ENCODE measurements at places on chromosomes 13 and 19.

GRCh38 chr19:36747750-36748149 lies 24.9 kb downstream of the ZNF850 start:
- no peak for DNase-seq

DNA sequence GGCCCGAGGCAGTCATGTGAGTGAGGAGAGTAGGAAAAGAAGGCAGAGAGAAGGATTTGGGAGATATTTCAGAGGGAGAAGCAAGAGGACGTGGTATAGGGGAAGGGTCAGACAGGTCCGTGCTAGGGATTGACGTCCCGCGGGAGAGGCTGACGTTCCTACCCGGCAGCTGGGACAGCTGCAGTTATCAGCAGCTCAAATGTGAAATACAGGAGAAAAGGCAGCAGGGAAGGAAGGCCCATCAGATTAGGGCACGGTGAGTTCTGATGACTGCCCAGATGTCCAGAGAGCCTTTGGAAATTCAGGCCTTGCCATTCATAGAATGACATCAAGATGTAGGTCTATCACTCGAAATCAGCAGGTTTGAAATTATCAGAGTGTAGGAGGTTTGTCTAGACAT lies 88.4 kb downstream of the IRS2 start:
- no peak for DNase-seq

GRCh38 chr19:18648973-18649315 lies 12.1 kb downstream of the KLHL26 start:
- DNase-seq: no peak

DNA sequence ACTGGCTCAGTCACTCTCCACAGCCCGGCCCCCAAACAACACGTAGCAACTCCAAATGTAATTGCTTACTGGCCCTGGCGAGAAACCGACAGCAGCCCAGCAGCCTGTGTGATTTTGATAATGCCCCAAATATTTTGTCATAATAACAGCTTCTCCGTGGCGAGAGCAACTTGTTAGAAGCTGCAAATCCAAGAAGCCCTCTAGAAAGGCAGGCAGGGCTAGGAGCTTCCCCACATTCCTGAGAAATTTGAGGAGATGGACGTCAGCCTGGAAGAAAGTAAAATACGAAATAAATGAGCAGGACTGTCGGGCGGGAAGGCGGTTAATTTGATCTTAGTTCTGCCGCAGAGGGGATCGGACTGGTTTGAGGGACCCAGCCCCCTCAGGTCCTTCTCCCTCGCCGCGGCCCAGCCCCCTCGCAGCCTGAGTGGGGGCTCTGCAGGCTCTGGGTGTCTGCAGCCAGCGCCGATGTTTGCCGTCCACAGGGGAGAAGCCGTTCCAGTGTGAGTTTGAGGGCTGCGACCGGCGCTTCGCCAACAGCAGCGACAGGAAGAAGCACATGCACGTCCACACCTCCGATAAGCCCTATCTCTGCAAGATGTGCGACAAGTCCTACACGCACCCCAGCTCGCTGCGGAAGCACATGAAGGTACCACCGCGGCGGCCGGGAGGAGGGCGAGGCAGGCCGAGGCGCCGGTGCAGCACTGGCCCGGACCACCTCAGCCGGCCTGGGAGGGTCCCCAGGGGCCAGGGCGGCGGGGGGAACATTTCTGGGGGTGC lies 3.1 kb downstream of the ZIC2 start:
- no peak for DNase-seq

DNA sequence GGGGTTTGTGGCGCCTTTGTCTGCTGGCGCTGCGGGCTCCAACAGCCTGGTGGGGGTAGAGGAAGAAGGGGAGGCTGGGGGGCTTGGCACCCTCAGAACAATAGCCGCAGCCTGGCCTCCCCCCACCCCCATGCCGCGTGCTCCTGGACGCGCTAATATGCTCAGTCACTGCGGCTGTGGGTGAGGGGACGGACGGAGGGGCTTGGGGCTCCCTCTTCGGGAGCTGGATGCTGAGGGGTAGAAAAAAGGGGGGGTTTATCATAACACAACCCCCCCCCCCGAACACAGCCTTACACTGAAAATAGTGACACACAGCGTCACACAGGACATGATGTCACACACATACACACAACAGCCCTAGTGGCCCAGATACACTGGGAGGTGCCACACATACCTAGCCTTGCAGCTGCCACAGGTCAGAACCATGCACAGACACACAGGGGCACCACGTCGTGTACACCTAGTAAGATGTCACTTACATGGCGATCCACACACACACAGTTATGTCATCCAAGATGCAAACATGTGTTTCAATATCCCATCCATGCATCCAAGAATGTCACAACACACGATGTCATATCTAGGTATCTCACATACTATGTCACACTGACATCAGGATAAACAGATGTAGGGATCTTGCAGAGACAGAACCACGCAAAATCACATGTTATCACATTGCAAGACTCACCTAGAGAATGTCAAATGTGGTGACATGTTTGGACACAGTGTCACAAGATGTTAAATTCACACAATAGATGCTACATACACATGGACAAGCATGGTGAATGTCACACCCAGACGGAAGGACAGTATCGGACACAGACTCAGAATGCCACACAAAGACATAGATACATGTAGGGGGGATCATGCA lies 806 bp downstream of the MAST1 start:
- no peak for DNase-seq

DNA sequence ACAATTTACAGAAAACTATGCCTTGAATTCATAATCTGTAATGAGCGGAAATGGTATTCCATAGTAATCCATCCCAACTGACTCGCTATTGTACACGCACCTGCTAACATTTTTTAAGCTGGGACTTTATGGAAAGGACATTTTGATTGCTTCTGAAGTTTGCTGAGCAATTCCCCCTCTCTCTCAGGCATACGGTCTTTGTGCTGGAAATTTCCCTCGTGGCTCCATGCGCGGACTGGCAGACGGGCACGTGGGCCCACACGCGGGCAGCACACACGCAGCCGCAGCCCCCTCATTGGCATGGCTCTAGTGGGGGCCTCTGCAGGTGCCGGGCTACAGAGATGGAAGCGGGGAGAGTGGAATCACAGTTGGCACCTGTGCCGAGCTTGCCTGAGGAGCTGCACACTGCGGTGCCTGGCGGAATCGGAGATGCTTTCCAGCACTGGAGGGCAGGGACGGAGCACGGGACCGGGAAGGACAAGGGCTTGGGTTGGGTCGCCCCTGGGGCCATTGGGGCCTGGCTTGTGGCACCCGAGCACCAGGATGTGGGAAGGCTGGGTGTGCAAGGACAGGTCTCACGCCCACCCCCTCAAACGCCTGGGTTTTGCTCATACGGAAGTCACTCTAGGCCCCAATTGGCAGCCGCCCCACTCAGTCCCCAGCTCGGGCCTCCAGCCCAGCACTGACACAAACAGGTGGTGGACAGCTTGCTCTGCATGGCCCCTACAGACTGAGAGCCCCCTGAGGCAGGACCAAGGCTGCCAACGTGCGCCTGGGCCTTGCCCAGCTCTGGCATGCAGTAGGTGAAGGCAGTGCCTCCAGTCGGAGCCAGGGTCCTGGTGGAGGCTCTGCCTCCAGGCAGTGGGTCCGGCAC lies 30.2 kb upstream of the CCNE1 start:
- no peak for DNase-seq

DNA sequence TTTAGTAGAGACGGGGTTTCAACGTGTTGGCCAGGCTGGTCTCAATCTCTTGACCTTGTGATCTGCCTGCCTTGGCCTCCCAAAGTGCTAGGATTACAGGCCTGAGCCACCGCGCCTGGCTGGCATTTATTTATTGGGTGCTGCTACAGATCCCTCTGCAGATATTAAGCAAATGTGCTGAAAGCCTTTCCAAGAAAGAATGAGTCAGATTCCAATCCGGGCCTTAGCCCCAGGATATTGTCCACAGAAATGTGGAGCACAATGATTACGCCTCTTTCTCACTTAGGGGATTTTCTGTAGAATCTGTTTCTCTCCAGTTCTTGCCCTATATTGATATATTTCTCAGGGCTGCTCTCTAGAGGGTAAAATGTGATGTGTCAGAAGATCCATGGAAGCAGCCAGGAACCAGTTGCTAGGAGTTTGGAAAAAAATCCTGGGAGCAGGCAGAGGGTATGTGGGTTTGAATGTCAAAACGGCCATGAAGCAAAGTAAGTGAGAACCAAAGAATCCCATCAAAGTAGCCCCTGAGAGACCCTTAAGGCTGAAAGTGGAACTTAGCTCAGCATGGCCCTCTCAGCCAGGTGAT lies 24.8 kb upstream of the IGFL4 start:
- DNase-seq: no peak

DNA sequence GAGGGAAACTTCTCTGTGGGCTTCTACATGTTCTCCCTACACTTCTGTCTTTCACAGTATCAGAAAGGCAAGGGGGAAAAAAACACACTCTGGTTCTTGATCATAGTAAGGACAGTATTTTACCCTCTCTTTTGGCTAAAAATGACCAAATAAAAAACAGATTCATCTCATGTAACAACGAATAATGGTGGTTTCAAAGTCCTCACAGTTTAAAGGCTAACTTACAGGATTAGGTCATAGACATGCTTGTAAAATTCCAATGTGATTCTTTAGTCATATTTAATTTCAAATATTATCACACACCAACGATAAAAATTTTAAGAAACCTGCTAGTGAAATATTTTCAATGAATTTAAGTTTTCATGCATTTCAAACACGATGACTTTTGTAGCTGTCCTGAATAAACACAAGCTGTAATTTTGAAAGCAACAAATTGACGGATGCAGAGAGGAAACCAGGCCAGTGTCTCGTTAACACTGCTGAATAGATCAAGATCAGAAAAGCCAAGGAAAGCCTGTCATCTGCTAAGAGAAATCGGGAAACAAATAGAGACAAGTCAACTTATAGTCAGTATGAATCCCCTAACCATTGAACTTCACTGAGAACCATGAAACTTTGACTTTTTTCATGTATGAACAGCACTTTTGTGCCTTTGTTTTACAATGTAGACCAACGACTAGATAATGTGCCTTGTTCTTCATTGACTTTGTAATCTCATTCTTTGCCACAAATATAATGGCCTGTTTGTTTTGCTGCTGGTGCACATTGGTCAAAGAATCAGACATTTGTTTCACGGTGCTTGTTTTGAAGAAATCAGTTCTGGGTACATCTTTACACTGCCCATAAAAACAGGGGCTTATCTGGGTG lies 22.0 kb downstream of the MBNL2 start:
- DNase-seq: no peak

GRCh38 chr19:31140717-31141116 lies 208.5 kb downstream of the TSHZ3 start:
- DNase-seq: no peak

DNA sequence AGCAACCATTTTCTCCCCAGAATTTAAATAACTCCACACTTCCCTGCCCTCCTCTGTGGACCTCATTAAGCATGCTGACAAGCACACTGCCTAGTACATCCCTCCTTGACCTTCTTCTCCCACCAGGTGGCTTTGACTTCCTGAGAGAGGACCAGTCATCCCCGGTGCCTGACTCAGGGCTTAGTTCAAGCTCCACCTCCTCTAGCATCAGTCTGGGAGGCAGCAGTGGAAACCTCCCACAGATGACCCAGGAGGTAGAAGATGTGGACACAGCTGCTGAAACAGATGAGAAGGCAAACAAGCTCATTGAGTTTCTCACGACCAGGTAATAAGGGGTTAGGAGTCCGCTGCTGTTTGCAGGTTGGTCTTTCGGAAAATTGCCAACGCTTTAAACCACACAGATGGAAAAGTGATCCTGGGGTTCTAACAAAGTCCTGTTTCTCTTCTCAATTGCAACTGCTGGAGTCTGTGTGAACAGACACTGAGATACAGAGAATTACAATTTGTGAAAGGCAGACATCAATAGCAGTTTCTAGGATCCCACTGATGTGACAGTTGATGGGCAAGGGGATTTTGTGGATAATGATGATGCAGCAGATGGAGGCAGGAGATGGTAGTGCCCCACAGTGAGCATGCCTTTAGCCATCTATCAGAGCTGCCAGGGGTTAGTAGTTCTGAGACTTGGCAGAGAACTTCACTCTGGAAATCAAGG lies 86.7 kb downstream of the ZAR1L start:
- DNase-seq: no peak

- DNase-seq: no peak
Measured at GRCh38 chr19:38686530-38686888, 39.1 kb downstream of the ACTN4 start.

DNA sequence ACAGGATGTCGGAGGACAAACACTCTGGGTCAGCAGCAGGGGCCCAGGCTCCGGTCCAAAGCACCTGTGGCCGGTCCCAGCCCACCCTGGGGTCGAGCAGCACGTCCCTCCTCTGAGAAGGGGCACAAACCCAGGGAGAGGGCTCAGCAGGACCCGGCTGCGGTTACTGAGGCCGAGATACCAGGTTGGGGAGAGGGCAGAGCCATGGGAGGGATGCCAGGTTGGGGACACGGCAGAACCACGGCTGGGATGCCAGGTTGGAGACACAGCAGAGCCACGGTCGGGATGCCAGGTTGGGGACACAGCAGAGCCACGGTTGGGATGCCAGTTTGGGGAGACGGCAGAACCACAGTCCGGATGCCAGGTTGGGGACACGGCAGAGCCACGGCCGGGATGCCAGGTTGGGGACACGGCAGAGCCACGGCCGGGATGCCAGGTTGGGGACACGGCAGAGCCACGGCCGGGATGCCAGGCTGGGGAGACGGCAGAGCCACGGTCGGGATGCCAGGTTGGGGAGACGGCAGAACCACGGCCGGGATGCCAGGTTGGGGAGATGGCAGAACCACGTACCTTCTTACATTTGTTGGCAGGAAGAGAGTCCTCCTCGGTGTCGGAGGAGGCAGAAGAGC lies 18.5 kb downstream of the MIER2 start:
- DNase-seq: no peak

DNA sequence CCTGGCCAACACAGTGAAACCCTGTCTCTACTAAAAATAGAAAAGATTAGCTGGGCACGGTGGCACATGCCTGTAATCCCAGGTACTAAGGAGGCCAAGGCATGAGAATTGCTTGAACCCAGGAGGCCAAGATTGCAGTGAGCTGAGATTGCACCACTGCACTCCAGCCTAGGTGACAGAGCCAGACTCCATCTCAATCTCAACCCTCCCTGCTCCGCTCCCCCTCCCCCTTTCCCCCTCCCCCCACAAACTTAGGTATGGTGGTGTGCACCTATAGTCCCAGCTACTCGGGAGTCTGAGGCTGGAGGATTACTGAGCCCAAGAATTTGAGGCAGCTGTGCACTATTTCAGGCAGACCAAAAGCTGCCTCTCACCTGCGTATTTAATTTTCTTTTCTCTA lies 21.6 kb upstream of the RNF113B start:
- DNase-seq: no peak

GRCh38 chr13:80217614-80218456 lies 123.1 kb downstream of the SPRY2 start:
- DNase-seq: no peak

DNA sequence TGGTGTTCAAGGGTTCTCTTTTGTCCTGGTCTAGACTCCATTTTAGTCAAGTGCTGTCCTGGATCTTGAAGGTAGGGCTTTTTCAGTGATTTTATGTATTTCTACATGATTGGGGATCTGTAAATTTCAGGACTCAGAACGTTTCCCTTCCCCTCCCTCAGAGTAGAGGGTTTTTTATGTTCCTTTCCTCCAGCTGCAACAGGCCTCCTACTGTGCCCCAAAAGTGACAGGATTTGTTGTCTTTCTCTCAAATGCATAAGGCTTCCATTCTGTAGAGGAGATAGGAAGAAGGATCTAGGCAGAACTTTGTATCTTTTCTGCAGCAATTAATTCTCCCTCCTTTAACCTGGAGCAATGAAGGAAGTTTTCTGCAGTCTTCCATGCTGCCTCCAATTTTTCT lies 251.3 kb downstream of the MAB21L1 start:
- DNase-seq: no peak
